ENCODE measurements at places on chromosomes 2 and 18.

DNA sequence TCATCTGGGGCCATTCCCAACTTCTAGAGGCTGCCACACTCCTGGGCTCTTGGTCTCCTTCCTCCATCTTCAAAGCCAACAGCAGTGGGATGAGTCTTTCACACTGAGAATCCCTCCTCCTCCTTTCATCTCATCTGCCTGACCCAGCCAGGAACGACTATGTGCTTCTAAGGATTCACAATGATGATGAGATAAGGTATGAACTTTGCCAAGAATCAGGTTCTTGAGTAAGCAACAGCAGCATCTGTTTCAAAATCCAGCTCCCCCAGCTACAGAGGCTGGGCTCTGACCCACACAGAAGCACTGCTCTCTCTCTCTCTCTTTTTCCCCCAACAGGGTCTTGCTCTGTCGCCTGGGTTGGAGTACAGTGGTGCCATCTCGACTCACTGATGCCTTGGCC lies 46.4 kb downstream of the TIMM21 start:
- no peak for DNase-seq

DNA sequence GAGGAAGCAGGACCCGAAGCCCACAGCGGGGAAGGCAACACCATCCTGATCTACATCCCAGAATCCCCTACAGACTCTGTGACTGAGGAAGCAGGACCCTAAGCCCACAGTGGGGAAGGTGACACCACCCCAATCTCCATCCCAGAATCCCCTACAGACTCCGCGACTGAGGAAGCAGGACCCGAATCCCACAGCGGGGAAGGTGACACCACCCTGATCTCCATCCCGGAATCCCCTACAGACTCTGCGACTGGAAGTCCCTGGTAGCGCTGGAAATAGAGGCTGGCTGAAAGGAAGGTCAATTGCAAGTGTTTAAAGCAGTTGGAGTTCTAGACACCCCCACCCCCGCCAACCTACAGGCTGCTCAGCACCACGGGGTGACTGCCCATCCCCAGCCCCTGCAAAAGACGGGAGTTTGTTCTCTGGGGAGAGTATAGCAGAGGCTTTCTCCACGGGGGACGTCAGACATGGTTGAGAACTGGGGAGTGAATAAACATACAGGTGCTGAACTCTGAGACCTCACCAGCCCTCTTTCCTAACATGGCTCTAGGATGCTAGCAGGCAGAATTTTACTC lies 21.0 kb downstream of the CIB4 start:
- no peak for DNase-seq

DNA sequence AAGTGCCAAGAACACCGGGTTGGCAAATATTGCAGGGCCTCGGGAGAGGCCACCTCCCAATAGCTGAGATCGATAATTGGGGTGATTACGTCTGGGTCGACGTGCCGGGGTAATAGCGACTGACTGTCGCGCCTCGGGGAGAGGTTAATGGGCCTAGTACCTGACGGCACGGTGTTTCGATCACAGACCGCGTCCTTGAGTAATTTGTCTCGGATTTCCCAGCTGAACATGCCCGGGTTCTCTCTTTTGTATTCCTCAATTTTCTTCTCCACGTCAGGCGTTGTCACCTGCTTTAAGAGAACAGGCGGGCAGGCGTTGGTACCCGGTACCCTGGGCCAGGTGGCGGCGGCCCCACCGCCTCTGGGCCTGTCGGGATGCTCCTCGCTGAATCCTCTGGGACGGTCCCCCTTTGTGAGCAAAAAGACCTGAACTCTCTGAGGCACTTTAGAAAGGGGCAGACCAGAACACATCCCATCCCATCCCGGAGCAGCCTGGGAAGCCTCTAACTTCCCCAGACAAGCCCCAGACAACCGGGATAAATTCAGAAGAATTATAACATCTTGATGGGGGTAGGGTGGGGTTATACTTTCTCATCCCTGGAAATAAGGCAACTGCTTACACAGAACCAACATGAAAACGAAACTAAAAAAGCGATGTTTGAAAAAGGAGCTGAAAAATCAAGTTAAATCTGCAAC lies 3.3 kb downstream of the PAX3 start:
- no peak for DNase-seq

- no peak for DNase-seq
Observed at GRCh38 chr2:126699716-126700581, 44.0 kb downstream of the GYPC start.

GRCh38 chr2:54456362-54456611 lies 160 bp downstream of the SPTBN1 start:
- DNase-seq: no peak

DNA sequence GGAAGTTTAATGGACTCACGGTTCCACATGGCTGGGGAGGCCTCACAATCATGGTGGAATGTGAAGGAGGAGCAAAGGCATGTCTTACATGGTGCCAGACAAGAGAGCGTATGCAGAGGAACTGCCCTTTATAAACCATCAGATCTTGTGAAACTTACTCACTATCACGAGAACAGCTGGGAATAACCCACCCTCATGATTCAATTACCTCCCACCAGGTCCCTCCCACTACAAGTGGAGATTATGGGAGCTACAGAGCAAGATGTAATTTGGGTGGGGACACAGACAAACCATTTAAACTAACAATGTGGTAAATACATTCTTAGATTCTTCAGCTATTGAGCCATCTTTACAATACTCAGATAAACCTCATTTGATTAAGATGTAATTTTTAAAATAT lies 176.1 kb downstream of the SH3BP4 start:
- no peak for DNase-seq

DNA sequence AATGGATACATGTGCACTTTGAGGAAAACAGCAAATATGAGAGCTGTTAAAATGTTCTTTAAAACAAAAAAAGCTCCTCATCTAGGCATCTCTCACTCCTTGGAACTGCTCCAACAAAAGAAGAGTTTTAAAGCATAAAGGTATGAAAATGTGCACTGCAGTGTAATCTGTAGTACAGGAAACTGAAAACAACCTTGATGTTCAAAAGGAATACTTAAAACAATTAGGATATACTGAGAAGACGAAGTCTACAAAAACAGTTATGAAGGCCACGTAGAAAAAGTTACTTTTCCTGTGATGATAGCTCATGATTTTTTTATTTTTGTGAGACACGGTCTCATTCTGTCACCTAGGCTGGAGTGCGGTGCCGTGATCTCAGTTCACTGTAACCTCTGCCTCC lies 2.1 kb upstream of the GPR75 start:
- no peak for DNase-seq

GRCh38 chr2:40072442-40073232 lies 293.6 kb upstream of the THUMPD2 start:
- no peak for DNase-seq

GRCh38 chr18:63440219-63440618 lies 17.9 kb upstream of the VPS4B start:
- no peak for DNase-seq

GRCh38 chr2:159114835-159115234 lies 146.4 kb downstream of the TANC1 start:
- DNase-seq: no peak

DNA sequence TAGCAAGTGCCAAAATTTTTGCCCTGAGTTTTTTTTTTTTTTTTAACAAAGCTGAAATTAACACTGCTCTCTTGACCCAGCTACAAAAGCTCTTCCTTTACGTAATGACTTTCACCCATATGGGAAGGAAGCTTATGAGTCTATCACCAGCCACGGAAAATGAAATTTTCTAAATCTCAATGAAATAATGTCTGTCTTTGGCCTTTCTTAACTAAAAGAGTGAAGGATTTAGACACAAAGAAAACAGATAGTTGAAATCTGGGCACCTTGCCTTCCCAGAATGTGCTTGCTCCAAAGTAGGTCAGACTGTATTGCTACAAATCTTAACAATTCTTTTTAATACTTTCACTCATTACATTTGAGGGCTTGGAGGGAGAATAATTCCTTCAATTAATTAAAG lies 180.8 kb upstream of the MGAT5 start:
- no peak for DNase-seq

DNA sequence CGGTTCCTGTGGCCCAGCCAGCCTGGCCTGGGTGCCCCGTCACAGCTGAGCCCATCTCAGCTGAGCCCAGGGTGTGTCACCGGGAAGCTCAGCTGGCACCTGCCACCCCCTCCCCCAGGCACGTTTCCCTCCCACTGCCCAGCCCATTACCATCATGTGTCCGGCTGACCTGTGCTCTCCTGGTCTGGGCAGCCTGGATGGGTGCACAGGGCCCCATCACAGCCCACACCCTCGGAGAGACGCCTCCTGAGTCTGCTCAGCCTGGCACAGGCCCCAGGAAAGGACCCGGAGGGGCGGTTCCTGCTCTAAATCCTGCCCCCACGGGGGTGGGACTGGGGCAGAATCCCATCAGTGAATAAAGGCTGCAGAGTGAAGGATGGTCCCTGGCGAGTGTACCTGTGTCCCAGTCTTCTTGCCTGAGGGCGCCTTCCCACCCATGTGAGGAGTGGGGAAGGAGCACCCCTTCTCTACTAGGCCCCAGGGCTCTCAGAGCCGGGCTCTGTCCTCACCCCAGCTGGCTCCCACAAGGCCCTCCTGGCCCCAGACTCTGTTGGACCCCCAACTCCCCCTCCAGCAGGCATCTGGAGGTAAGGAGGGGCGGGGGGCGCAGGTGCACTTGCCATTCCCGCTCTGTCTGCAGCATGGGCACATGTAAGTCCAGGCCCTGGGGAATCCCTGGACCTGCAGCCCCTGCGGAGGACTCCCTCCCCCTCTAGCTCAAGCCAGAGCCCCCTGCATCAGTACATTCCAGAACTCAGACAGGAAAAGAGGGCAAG lies 21.2 kb downstream of the GPC1 start:
- no peak for DNase-seq

All from stimulated activated CD8-positive, alpha-beta memory T cell treated with anti-CD3 and anti-CD28 coated beads, Interleukin-7, amount 100 ng/mL, for 1 hour (primary cell).